ENCODE measurements at places on chromosomes 11 and 22.

- DNase-seq = no peak
These were observed 602.1 kb downstream of the SOX6 start for GRCh38 chr11:15754221-15754620.

DNA sequence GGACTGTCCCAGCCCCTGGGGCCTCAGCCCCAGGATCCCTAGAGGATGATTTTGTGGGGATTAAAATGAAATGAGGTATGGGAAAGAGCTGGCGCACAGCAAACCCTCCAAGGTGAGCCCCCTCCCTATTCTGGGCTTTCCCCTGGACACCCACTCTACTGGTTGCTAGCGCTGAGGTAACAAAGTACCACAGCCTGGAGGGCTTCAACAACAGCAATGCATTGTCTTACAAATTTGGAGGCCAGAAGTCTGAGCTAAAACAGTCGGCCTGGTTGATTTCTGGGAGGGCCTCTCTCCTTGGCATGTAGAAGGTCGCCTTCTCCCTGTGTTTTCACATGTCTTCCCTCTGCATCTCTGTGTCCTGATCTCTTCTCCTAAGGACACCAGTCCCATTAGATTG, 913.6 kb downstream of the NTM start:
- no peak for DNase-seq

DNA sequence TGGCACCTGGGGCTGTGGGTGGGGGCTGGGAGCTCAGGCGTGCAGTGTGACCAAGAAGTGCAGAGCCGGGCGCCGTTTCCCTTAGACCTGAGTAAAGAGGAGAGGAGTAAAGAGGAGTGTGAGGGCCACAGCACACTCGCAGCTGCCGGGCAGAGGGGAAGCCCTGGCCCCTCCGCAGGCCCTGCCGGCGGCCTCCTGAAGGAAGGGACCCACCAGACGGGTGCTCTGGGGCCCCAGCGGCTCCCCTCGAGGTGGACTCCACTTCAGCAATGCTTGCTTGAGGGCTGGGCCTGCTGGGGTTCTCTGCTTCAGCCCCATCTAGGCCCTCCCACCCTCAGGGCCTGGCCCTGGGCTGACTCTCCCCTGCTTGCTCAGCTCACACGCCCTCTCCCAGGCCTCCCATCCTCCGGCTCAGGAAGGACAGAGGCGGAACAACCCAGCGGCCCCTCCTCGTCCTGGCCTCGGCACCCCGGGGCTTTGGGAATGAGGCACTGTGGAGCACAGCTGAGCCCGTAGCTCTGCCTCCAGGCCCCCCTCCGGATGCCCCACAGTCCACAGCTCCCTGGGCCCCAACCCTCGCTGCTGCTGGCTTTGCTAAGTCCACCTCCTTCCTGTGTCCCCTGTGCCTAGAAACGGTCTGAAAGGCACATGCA, 1198.7 kb downstream of the BRD1 start:
- DNase-seq = no peak

DNA sequence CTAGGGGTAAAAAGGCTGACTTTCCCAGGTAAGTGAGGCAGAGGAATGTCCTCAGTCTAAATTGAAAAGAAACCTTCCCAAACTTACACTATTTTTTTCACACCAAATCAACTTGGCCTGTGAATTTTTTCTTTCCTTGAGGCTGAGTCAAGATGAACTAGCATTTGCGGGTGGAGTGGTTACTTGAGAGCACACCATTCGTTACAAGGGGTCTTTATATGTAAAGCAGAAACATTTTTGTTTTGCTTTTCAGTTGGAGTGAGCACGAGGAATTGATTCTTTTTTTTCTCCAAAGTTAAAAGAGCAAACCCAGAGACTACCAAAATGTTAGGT, 36.4 kb downstream of the MAML2 start:
- no peak for DNase-seq

- no peak for DNase-seq
These were observed 111.8 kb downstream of the OSBP2 start for GRCh38 chr22:30806391-30806861.

- DNase-seq = no peak
These were observed 286.4 kb downstream of the CADM1 start for GRCh38 chr11:115217726-115218311.

GRCh38 chr11:14411818-14412217, 52.8 kb upstream of the RRAS2 start:
- DNase-seq = no peak

GRCh38 chr11:132036746-132037466, 666.5 kb downstream of the NTM start:
- no peak for DNase-seq

DNA sequence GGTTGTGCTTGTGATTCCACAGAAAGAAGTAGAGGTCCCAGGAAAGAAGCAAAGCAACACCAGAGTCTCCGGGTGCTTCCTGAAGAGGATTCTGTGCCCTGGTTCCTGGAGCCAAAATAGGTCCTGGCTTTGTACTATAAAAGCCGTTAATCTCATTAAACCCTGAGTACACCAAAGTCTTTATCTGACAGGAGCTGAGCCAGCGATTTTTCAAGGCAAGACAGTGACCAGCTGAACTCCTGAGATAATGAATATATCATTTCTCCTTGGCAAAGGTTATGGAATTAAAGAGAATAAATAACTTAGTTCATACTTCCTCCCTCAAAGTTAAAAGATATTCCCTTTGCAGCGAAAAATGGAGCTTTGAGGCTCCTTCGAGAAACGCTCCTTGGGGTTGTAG, 5.2 kb downstream of the TMEM138 start:
- DNase-seq = no peak

- no peak for DNase-seq
These were observed 8.0 kb upstream of the LIN7C start for GRCh38 chr11:27514558-27514957.

DNA sequence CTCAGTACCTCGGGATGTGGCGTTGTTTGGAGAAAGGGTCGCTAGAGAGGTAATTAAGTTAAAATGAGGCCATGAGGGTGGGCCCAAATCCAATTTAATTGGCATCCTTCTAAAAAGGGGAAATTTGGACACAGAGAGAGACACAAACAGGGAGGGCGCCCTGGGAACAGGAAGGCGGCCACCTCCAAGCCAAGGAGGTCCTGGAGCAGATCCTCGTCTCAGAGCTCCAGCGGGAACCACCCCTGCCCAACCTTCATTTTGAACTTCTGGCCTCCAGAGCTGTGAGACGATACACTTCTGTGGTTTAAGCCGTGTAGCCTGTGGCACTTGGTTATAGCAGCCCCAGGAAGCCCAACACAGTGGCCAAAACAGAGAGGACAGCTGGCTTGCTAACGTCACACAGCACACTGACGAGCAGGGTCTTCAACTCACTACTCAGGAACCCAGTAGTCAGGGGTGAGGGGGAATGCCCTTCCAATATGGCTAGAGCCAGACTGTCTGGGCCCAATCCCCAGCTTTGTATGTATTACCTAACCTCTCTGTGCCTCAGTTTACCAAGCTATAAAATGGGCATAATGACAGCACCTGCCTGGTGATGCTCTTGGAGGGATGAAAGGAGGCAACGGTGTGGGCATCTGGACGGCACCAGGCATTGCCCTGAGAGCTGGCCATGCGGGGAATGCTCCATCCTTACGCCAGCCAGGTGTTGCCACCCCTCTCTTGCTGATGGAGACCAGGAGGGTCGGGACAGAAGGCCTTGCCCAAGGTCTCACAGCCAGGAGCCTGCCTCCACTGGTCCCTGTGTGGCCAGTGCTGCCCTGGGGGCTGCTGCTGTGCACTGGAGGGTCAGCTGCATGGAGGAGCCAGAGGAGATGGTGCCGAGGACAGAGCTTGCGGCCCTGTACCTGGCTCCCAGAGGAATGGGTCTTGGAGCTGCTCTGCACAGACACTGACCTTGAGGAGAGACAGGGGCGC, 53.3 kb upstream of the LINC01488 start:
- DNase-seq = no peak

DNA sequence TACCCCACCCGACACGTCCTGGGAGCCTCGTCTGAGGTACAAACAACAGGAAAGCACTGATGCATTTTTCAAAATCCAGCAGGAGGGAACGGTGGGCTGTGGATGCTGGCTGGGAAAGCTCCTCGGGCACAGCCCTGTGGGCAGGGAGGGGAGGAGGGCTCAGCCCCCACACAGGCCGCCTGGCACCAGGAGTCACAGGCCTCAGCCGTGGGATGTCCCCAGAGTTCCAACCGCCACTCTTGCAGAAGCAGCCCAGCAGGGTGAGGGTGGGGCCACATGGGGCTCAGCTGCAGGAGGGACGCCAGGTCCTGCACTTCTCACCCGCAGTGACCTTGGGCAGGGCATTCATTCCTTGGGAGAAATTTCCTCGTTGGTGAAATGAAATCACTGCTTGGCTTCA, 274.6 kb downstream of the BRD1 start:
- DNase-seq = no peak

DNA sequence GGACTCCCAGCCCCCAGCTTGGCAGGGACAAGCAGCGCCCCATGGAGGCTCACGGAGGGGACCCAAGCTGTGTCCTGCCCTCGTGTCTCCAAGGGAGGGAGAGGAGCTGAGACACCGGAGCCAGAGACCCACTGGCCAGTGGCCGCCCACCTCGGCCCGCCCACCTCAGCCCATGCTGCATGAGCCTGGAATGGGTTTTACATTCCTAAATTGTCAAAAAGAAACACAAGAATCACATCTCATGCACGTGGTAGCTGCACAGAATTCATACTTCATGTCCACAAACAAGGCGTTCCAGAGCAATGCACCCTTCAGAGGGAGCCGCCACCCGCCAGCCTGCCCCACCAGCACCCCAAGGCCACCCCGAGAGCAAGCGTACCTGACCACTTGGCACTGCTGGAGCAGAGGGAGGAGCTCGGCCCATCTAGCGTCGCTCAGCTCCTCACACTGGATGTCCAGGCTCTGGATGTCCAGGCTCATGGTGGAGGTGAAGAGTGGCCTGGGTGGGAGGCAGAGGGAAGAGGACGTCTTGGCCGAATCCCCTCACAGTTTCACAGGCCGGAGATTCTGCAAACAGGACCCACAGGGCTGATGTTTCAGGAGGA, 5.3 kb downstream of the RNH1 start:
- no peak for DNase-seq

GRCh38 chr11:26780376-26781085, 58.7 kb upstream of the SLC5A12 start:
- no peak for DNase-seq

GRCh38 chr11:118334745-118335144, 7.8 kb downstream of the CD3D start:
- no peak for DNase-seq

DNA sequence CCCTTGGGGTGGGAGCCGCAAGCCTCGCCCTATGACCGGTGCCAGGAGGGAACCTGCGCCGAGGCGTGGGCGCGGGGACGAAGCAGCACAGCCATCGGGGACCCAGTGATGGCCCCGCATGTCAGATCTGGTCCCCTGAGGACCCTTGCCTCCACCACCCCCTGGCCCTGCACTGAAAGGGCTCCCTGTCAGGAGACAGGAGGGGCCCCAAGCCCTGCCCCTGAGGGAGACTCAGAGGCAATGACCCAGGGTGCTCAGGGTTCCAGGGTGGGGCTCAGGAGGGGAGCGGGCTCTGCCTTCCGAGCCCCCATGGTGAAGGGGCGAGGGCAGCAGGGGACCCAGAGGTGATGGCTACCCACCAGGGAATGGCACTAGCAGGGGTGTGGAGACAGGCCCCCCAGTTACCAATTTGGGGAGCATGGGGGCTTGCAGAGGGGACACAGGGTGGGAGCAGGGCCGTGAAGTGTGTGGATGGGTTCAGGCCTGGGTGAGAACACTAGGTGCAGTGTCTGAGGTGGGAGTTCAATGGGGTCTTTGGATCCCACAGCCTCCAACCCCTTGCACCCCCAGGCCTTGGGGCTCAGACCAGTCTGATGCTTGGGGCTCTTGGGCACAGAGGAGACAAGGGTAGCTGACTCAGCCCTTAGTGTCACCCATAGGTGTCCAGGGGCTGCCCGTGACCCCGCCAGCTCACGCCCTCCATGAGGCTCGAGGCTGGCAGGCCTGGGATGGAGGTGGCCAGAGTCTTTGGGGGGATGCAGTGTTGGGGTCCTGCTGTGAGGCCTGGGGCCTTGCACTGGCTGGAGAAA, 499 bp downstream of the LRRC56 start:
- no peak for DNase-seq

- DNase-seq = no peak
These were observed 1338.8 kb downstream of the BRD1 start for GRCh38 chr22:48488611-48489511.

GRCh38 chr11:64803158-64803845, at the start of gene MAP4K2:
MAP4K2 (minus strand) TSS chr11:64803214; CDS start chr11:64803149, 65 bp downstream.
- DNase-seq = peak; percentile 15
